ENCODE measurements at places on chromosomes 16 and 17.

GRCh38 chr16:31427441-31428278, 500 bp downstream of the COX6A2 start:
- DNase-seq = no peak

- DNase-seq = no peak
Measured at GRCh38 chr17:59627770-59628171, 8.1 kb downstream of the CLTC start.

DNA sequence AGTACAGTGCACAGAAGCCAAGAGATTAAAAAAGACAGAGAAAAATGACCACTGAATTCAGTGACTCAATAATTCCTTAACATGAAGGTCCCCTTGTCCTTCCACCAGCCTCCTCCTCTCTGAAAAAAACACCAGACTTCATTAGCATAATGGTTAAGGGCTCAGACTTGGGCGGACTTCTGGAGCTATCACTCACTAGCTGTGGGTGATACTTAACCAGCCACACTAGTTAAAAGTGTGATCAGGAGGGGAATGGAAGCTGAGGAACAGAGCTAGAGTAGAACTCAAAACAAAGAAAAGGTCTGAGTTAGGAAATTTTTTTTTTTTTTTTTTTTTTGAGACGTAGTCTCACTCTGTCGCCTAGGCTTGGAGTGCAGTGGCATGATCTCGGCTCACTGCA, 23.2 kb downstream of the ZNF652 start:
- no peak for DNase-seq

GRCh38 chr17:1480747-1481465, 11.6 kb downstream of the MYO1C start:
- no peak for DNase-seq

DNA sequence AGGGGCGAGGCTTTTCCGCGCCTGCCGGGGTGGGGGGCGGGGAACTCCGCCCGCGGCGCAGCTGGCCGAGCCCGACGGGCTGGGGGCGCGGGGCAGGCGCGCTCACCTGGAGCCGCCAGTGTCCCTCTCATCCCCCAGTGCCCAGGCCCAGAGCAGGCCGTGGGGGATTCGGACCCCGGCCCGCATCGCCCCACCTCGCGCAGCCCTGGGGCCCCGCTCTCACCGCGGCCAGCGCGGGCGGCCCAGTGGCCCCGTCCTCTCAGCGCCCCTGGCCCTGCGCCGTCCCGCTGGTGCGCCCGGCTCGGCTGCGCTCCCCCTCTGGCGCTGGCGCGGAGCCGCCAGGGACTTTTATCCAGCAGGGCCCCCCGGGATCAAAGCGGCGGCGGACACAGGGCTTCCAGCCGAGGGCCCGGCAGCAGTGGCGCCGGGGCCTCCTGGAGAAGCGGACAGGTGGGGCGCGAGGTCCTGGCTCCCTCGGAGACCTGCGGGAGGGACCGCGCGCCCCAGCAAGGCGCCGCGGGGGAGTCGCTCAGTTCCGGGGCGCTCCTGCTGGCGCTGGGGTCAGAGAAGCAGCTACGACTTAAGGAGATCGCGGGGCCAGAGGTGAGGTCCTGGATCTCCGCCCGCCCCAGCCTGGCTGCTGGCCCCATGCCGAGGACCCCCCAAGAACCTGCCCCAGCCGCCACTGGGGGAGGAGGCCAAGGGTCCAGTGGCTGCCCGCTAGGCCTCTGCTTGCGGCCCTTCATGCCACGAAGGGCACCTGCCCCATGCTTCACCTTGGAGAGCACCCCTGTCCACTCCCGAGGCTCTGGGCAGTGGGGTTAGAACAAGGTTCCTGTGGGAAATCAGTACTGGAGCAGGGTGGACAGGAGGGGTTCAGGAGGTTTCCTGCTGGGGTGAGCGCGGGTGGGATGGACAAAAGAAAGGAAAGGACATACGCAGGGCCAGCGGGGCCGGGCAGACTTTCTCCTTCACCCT, 823 bp upstream of the NOTUM start:
- DNase-seq = no peak

DNA sequence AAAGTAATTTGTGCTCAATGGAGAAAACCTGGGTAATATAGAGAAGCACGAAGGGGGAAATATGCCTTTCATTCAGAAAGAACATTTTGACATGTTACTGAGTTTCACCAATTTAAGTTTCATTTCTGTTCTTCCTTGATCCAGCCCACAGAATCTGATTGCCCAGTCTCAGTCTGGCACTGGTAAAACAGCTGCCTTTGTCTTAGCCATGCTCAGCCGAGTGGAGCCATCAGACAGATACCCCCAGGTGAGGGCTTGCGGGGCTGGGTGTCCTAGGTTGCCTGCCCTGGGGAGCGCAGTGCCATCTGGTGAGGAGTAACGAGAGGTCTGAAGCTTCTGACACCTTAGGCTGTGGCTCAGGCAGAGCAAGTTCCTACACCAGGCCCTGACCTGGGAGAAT, 17.7 kb downstream of the DDX19A start:
- DNase-seq = no peak

DNA sequence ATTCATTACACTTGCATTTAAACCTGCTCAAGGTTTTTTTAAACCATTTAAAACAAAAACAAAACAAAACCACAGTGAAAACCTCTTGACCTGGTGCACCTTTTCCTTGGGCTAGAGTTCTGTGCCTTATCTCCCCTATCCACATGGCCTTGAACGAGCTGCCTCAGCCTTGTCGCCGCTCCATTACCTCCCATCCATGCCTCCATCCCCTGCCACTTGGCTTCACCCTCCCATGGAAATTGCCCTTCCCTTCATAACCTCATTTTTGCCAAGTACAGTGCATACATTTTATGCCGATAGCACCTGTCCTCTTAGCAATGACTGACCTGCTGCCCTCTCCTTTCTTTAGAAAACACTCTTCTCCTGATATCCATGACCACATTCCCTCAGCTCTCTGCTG, 188.6 kb upstream of the ASIC2 start:
- DNase-seq = no peak

- DNase-seq = no peak
Measured at GRCh38 chr17:27974531-27975145, 67.8 kb upstream of the NLK start.

- DNase-seq = no peak
Measured at GRCh38 chr16:70440009-70440692, 1.3 kb upstream of the ST3GAL2 start.

DNA sequence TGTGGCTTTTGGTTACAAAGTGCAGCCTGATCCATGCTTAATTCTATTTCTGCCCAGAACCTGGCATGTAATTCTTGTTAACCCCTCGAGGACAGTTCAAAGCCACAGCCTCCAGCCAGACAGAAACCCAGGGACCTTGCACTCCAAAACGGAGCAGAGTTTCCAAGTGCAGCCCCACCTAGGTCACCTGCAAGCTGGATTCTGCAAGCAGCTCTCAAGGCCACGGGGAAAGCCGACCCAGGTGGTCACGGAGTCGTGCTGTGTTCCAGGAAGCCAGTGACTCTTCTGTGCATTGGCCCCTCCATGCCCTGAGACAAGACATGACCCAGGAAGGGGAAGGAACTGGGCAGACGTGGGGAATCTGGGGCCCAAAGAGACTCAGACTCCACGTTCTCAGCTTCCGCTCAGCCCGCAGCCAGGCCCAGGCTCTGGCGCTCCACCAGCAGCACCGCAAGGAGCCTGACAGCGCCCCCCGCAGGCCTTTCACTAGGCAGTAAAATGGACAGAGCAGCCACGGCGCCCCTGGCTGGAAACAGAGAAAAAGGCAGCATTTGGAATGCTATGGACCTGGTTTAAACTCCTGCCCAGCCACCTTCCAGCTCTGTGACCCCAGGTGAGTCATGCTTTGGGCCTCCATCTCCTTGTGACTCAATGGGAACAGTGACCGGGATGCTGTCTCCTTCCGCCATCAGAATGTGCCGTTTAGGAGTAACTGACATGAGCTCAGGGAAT, 27.3 kb upstream of the GSG1L start:
- no peak for DNase-seq

GRCh38 chr16:49442805-49443204, 69.2 kb downstream of the C16orf78 start:
- DNase-seq = no peak

GRCh38 chr17:74773414-74773813, 2.7 kb downstream of the NAT9 start:
- DNase-seq = no peak

- no peak for DNase-seq
Measured at GRCh38 chr17:41647038-41647813, 22.9 kb upstream of the KRT17 start.

All from HCT116 (cell line).